ENCODE measurements at places on chromosomes 7 and 10. TPM values are rescaled to one million over a fixed set of nuclear protein-coding genes. Genes with fewer than 3 reads are reported as not detected.

- no peak for DNase-seq
Measured at GRCh38 chr10:60098677-60099601, 192.6 kb upstream of the CCDC6 start.

GRCh38 chr7:2979201-2979631 lies 64.5 kb downstream of the CARD11 start:
- no peak for DNase-seq

DNA sequence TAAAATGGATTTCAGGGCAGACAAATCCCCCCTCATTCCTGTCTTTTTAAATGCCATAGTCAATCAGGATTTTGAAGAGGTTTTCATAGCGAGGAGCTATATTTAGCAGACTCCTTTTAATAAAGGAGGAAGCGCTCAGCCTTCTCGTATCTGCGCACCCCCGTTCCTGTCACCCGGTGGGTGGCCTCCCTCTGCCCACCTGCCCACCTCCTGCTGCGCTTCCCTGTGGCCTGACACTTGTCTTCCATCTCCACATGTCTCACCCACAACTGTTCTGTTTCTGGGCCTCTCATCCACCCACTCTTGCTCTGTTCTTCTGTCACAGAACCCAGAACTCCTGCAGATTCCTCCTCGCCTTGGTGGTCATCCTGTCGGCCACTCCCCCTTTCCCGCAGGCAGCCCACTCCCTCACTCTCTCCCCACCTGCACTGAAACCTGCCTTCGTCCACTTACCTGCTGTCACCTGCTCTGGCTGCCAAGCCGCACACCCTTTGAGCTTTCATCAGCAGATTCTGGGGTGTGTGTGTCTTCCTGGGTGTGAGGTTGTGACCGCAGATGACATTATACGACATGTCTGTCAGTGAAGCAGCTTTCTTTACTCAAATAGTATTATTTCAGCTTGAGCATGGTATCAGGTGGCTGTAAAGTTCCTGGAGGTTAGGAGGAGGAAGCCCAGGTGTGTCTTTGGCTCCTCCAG lies 163.5 kb upstream of the AGK start:
- peak; percentile 3 for DNase-seq

GRCh38 chr7:90857603-90858002 lies 261.5 kb downstream of the CDK14 start:
- DNase-seq = no peak

- DNase-seq = no peak
Measured at GRCh38 chr7:8434290-8435002, 1.0 kb downstream of the NXPH1 start.

DNA sequence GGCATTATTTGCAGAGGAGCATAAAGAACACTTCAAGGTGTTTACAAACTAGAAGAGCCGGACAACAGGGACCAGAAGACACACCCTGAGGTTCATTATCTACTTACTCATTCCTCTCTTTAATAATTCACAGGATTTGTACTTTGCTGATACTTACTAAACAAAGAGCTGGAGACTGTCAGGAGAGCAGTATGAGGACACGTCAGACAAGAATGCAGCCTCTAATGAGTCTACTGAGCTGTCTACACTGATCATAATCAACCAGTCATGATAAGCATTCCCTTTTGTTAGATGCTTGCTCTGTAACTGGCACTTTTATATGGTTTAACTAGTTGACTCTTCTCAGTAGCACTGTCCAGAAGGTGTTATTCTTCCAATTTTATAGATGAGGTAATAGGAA lies 243.3 kb upstream of the CDC14C start:
- no peak for DNase-seq

DNA sequence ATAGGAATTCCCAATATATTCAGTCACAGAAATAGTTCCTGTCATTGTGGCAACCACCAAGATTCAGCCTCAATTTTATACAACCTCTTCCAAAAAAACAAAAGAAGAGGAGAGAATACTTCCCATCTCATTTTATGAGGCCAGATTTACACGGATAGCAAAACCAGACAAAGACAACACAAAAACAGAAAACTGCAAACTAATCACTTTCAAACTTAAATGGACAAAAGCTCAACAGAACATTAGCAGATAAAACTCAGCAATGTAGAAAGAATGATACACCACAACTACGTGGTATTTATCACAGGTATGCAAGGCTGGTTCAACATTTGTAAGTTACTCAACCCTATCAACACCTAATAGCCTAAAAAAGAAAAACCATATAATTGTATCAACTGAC lies 22.0 kb downstream of the PEX1 start:
- DNase-seq = no peak

The CYP2C19 gene
- polyA plus RNA-seq = 0.30 TPM

The FGL2 gene
- polyA plus RNA-seq = 33.2 TPM
